ENCODE measurements at places on chromosomes 2 and 18. TPM values are rescaled to one million over a fixed set of nuclear protein-coding genes. Genes with fewer than 3 reads are reported as not detected.
A peak's percentile ranks its signal among the peaks of the same experiment; 100 is the strongest.

GRCh38 chr2:221097568-221097915 lies 474.6 kb downstream of the EPHA4 start:
- no peak for DNase-seq

DNA sequence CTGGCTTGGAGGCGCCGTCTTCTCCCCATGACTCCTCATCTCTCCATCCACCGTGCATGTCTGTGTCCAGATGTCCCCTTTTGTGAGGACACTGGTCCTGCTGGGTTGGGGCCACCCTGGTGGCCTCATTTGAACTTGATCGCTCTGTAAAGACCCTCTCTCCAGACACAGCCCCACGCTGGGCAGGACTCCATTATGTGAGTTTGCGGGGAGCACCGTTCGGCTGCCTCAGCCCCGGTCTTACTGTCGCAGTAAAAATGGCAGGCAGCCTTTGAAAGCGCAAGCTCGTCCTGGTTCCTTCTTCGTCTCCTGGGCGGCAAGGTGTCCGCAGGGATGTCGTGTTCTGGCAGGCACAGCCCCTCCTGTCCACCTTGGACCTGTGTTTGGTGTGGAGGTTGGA lies 17.7 kb downstream of the NFATC1 start:
- no peak for DNase-seq

GRCh38 chr18:23137788-23138216 lies 2.5 kb downstream of the CABLES1 start:
- DNase-seq, result no peak

NPHP1 gene
- 15.0 TPM for polyA plus RNA-seq

GRCh38 chr2:119022678-119023077 lies 80.7 kb downstream of the MARCO start:
- DNase-seq, result no peak

DNA sequence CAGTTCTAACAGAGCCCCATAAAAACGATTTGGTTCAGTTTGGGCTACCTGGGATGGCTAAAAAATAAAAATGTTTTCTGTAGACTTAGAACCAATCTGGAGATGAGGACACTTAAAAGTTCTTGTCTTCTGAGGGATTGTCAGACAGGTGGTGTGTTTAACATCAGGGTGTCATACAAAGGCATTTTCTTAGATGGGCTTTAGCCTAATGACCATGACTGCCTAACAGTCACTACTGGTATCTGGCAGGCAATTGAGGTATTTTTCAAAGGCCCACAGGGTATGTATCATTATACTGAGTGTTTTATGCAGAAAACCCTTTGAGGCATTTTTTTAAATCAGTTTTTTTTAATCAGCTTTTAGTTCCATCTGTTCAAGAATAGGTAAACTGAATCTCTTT lies 341.4 kb downstream of the PARD3B start:
- no peak for DNase-seq

GRCh38 chr2:128305555-128306080 lies 13.1 kb downstream of the HS6ST1 start:
- no peak for DNase-seq

GRCh38 chr2:241577413-241578122 lies 19.0 kb downstream of the BOK start:
- no peak for DNase-seq

DNA sequence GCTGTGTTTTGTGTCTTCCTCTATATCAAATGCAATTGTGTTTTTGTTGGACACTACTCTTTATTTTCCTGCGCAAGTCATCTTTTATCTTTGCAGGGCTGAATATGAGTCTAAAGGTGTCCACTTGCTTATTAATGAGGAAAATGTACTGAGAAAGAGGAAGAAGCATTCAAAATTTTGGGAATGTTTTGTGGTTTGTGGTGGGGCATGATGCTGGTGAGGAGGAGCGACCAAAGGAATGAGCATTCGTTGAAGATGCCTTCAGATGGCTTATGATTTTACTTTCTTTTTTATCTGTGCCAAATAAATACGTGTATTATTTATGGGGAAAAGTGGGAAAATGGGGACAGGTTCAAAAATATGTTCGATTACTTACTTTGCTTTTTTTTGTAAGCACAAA lies 63.9 kb upstream of the SMIM21 start:
- DNase-seq, result no peak

DNA sequence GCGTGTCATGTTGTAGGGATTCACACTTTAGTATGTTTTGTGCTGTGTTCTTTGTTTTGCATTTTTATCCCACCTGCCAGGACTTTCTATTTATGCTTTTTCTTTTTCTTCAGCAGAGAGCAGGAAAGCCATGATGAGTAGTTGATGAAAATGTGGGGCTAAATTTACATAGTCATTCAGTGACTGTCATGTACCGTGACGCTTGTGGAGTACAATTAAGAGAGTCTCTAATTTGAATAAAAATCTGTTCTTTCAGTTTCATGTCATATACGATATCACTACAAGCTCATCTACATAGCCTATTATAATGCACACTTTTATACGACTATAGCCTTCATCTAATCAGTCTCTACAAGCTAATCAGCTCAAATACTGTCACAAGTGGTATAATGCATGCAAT lies 112.7 kb upstream of the SPATS2L start:
- DNase-seq, result no peak

DNA sequence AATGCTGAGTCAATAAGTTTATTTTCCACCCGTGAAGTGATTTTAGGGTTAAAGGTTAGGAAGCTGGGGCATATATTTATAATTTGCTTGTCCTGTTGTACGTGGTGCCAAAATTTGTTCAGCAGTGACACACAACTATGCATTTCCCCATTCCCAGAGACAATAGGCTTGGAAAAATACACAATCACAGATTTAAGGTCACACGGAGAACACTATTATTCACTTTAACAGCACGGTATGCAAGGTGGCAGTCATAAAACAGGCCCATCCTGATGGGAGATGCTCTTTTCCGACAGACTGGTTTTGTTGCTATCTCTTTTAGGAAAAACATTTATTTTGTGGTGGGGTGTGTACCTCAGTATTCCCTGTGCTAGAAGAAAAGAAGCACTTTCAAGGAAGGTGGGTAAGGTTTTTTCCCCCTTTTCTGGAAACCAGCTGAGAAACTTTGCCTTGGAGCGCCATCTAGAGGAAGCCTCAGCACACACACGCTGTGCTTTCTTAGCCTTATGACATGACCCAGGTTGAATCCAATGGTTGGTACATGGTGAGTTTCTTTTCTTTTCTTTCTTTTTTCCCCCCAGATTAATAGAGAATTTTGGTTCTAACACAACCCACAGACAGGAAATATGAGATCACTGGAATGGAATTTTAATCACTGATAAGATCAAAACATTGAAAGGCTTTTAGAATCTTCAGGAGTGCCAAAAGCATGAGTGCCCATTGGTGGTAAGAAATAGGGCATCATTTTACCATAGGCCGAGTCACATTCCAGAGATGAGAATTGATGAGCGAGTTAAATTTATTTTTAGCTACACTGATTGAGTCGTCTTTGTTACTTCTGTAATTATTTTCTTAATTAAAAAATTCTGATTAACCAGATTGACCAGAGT lies 332.1 kb downstream of the AGPS start:
- peak; percentile 71 for DNase-seq

- DNase-seq, result no peak
These were observed 298.4 kb downstream of the EXOC6B start for GRCh38 chr2:72527424-72527823.

DNA sequence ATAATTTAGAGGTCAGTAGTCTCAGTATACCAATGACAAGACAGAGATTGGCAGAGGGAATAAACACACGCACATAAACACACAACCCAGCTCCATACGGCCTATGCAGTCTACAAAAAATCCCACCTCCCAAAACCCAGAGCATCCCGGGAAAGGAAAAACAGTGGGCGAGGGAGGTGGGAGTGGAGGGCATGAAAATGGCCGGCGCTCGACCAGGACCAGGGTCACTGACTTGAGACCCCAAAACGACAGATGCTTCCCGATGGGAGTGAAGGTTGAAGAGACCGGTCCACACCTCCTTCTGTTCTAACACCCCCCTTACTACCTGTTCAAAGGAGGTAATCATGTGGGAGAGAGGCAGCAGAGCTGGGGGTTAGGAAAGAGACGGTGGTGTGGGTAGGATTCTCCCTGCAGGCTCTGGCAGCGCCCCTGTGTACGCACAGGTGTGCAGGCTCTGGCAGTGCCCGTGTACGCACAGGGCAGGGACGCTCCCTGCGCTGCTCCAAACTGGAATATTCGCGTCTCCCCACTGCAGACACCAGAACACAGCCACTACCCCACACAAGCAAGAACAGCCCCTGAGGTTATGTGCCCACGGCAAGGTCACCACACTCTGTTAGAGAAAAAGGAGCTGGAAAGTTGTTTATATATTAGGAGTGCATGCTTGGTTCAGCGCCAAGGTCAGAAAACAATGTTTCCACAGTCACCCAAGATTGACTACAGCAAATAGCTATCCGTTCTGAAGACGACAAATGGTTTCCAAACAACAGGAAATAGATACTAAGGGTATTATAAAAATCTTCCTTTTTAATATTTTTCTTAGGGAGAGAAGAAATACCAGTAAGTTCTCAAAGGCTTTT lies 67.9 kb downstream of the EIPR1 start:
- no peak for DNase-seq

IL18RAP gene
- polyA plus RNA-seq, result 0.28 TPM

- no peak for DNase-seq
These were observed 24.8 kb downstream of the MRPL35 start for GRCh38 chr2:86223927-86224560.

GRHL1 gene
- polyA plus RNA-seq, result 7.3 TPM

DNA sequence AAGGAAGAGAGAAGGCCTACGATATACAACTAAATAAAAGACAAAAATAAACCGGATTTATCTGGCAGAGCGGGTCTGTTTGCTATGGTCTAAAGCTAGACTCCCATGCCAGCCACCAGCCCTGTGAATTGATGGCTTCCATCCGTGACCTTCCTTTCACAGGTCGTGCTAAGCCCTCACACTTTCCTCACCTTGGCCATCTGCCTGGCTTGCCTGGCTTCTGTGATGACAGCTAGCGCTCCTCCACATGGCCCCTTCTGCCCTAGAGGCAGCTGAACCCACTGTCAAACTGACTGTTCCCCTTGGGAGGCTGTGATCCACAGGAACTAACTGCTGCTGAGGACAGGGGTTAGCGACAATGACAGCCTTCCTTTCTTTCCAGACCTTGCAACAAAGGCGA lies 32.5 kb downstream of the GAREM1 start:
- no peak for DNase-seq

TSPYL6 gene
- 0.04 TPM for polyA plus RNA-seq
